Epithelial cell of esophagus (primary cell): ENCODE measurements at places on chromosomes 5 and 9.

DNA sequence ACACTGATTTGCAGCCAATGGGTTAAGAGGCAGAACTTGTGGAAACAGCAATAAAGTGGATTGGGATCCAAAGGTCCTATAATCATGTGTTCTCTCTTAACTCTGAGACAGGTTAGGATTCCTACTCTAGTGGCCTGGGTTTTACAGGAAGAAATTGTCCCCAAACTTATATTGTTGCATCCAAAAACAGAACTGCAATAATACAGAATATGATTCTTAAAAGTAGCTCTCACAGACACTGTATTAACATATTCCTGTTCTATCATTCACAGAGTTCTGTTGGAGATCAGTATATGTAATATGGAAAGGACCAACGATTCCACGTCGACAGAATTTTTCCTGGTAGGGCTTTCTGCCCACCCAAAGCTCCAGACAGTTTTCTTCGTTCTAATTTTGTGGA is at the start of gene OR13C8:
TSS of gene OR13C8 (plus strand) at position 301 of the 400 bp plus-strand sequence. CDS start at position 301, 0 bp downstream.
- DNase-seq = no peak

- DNase-seq = peak; percentile 84
Measured at GRCh38 chr9:83570359-83570758, 32.2 kb upstream of the FRMD3 start.

GRCh38 chr9:20948703-20949102 is 82.7 kb downstream of the HACD4 start:
- no peak for DNase-seq

GRCh38 chr5:174547814-174548213 is 176.6 kb upstream of the MSX2 start:
- DNase-seq = no peak

DNA sequence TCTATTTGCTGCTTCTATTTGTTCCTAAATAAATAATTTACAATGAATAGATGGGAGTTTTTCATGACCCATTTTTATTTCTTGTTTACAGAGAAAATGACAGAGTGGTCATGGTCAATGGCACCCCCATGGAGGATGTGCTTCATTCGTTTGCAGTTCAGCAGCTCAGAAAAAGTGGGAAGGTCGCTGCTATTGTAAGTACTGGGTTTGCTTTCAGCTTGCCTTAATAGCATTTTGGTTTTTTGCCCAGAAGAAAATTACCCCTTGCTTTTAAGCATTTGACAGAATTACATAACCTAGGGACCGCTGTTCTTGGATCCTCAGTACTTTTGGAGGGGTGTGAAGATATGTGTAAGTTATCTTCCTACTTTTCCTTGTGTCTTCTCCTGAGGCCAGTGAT is 44.1 kb downstream of the TJP2 start:
- no peak for DNase-seq

GRCh38 chr5:132825834-132826391 is 4.5 kb downstream of the SHROOM1 start:
- no peak for DNase-seq

- DNase-seq = peak; percentile 63
Measured at GRCh38 chr9:116646661-116647514, 40.2 kb upstream of the TRIM32 start.

DNA sequence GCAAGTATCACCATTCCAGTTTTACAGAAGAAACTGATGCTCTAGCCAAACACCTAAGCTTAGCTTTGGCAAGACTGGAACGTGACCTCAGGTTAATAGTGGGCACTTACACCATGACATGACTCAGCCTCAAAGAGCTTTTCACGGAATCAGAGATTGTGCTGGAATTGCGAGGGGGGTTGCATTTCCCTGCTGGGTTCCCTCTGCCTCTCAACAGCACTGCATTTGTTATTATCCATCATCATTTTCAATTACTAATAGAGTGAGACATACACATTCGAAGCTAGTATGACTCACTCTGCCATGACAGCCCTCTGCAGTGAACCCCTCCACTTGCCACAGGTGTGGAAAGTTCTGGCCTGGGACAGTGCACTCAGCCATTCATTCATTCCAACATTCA is 8.0 kb downstream of the SPOCK1 start:
- DNase-seq = peak; percentile 64

- DNase-seq = no peak
Measured at GRCh38 chr9:16450578-16450977, 419.9 kb downstream of the BNC2 start.

GRCh38 chr5:151855701-151856100 is 69.0 kb downstream of the GLRA1 start:
- DNase-seq = no peak

DNA sequence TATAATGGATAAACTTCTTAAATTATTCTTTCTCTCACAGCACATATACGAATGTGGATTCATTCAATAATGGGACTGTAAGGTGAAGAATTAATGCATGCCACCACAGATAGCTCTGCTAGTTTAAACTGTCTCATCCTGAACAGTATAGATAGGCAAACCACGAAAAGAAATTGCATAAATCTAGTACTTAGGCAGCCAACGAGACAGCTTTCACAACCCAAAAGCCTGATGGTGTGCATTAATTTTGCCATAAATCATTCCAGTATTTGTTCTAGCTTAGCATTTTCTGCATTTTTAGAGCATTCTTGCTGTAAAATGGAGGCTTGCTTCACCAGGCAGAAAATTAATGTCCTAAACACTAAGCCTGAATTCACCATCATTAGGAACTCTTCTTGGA is 834.2 kb upstream of the DMAC1 start:
- no peak for DNase-seq

DNA sequence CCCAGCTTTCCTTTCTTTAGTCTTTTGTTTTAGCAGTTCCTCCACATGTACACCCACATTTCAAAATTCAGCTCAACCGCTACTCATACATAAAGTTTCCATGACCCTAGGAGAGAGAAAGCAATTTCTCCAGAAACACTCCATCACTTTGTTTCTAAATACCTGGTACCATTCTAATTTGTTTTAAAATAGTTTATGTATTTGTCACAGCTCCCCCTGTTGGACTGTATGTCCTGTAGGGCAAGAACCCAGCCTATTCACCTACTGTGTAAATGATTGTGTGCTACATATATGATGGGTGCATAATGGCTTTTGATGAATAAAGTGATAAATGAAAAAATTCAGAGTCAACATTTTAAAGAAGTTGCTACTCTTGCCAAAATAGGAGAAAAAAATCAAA is 139.1 kb downstream of the COX7C start:
- DNase-seq = no peak

DNA sequence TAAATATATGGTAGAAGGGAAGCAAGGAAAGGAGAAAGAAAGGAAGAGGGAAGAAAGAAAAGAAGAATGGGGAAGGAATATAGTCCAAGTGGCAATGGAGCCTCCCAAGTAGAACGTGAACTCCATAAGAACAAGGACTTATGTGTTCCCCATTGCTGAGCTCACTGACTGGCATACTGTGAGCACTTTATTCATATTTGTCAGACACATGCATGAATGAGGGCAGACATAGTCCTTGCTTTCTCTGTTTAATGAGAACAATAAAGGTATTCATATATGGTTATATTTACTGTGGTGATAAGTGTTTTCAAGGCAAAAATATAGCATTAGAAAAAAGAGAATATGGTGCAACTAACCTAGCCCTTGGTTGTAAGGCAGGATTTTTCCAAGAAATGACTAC is 23.6 kb upstream of the HMHB1 start:
- no peak for DNase-seq

GRCh38 chr9:69265891-69266290 is 59.1 kb upstream of the ENTREP1 start:
- peak; percentile 38 for DNase-seq

DNA sequence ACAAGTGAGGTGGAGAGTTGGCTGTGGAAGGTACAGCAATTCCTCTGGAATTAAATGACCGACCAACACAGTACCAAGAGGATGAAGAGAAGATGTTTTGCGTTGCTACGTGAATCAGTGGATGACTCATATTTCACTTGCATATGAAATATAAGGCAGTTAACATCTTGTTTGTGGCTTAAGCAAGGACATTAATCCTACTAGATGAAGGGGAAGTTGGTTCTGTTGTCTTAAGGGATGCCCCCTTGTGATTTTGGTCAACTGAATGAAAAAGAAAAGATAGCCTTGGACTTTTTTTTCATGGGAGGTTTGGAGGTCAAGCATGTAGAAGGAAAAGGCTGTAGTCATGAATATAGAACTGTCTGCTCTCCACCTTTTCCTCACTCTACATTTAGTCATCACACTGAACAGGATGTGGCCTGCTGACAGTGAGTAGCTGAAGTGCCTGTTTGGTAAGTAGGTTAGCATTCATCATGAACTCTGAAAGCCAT is 33.9 kb downstream of the VLDLR start:
- DNase-seq = peak; percentile 93

DNA sequence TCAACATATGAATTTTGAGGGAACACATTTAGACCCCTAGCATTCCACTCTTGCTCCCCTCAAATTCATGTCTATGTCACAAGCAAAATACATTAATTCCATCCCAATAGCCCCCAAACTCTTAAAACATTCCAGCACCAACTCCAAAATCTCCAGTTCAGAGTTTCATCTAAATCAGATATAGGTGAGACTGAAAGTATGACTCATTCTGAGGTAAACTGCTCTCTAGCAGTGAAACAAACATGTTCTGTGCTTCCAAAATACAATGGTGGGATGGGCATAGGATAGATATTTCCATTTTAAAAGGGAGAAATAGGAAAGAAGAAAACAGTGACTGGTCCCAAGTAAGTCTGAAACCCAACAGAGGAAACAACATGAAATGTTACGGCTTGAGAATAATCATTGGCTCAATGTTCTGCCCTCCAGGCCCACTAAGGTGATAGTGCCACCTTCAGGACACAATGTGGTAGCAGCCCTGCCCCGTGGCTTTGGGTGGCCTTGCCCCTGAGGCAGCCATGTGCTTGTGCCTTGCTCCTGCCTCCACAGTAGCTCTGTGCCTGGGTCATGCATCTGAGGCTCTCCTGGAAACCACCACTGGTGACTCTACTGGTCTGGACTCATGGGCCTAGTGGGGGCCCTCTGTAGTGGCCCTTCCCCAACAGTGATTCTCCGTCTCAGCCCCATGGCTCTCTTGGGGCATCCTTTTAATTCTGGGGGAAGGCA is 36.4 kb upstream of the IPPK start:
- peak; percentile 76 for DNase-seq

- DNase-seq = no peak
Measured at GRCh38 chr5:68612972-68613371, 397.4 kb downstream of the PIK3R1 start.

GRCh38 chr9:100465274-100465673 is 7.7 kb upstream of the TMEFF1 start:
- DNase-seq = no peak

DNA sequence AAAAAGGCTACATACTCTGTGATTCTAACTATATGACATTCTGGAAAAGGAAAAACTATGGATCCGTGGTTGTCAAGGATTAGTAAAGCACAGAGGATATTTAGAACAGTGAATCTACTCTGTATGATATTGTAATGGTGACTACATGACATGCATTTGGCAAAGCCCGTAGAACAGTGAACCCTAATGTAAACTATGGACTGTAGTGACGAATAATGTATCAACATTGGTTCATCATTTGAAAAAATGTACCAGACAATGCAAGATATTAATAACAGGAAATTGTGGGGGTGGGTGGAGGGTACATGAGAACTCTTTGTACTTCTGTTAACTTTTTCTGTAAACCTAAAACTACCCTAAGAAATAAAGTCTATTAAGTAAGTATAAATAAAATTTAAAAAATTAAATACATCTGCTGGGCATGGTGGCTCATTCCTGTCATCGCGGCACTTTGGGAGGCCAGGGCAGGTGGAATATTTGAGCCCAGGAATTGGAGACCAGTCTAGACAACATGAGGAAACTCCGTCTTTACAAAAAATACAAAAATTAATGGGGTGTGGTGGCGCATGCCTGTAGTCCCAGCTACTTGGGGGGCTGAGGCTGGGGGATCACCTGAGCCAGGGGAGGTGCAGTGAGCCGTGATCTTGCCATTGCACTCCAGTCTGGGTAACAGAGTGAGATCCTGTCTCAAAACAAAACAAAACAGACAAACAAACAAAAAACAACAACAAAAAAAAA is 101.7 kb upstream of the TBC1D2 start:
- peak; percentile 59 for DNase-seq

DNA sequence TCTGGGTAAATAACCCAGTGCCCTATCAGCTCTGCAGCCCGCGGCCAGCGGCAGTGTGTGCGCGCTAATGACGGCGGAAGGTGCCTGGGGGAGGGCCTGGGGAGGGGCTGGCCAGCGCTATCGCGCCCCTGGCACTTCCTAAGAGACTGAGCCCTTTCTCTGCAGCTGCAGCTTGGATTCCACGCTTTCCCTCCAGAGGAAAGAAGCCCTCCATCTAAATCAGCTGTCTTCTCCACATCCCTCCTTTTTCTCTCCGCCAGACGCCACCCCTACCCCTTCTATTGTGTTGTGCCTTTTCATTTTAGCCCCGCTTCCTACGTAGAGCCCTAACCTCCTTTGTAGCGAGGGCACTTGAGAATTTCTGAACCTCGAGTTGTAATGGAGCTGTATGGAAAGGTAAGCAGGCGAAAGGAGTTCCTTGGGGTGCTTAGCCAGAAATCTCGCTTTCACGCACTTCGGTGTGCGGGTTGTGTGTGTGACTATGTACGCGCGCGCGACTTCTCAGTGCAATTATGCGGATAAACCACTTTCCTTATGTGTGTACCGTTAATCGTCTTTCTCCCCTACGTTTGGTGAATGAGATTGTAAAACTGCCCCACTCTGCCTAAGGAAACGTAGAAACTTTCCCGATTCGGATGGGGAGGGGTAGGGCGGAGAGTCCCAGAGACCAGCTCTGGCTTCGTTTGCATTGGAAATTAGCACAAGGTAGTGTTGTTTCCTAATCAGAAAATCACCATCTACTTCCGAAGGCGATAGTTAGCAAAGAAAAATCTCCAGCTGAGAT is 664 bp upstream of the RAB3C start:
- DNase-seq = peak; percentile 3

GRCh38 chr5:97151370-97151769 is 9.0 kb upstream of the LIX1 start:
- no peak for DNase-seq

DNA sequence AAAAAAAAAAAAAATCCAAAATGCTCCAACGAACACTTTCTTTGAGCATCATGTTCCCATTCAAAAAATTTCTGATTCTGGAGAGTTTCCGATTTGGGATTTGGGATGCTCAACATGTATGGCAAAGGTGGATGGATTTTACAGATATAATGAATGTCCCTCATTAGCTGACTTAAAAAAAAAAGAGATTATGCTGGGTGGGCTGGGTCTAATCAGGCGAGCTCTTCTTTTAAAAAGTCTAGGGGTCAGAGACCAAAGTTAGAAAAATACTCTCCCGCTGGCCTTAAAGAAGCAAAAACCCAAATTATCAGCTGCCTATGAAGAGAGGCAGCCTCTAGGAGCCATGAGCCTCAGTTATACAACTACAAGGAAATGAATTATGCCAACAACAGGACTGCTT is 15.2 kb upstream of the CTNNAL1 start:
- DNase-seq = no peak

DNA sequence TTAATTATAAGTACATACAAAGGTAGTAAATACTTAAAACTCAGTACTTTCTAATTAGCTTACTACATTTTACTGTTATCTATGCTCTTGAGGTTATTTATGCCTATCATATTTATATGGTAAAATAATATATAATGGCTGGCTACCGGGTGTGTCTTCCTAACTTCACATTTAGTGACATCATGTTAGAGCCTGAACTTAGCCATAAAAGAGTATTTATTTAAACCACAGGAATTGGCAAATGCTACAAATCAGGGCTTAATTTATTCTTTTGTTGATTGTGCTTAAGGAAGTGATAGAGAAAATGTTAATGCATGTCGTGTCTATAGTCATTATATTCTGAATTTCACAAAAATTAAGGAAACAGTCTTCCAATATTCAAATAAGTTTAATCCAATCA is 73.1 kb downstream of the NDUFAF2 start:
- no peak for DNase-seq
